NCI-H1092 (cell line): ENCODE measurements at places on chromosomes 3 and 15.
A peak's percentile ranks its signal among the peaks of the same experiment; 100 is the strongest.

DNA sequence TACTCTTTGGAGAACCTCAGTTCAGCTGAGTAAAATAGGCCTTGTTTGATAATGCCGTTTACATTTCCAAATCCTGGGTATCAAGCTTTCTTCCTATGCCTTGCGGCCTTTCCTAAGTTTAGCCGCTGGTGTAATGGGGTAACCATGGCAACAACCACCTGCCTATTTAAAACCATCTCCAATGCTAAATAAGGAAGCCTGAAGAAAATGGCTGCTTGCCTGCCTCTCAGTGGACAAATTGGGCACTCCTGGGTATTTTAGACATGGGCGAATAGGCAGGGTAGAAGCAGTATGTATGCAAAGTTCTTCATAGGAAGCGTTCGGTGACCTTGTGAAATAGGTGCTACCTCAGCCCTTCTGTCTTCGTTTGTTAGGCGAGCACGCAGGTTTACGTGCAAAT is 122.7 kb downstream of the DGKG start:
- DNase-seq = peak; percentile 24

GRCh38 chr15:58040150-58040549 is 25.4 kb downstream of the ALDH1A2 start:
- DNase-seq = no peak

GRCh38 chr3:7211740-7212139 is 350.8 kb downstream of the GRM7 start:
- DNase-seq = no peak

- DNase-seq = peak; percentile 7
Observed at GRCh38 chr3:49133226-49133951, 539 bp upstream of the LAMB2 start.

DNA sequence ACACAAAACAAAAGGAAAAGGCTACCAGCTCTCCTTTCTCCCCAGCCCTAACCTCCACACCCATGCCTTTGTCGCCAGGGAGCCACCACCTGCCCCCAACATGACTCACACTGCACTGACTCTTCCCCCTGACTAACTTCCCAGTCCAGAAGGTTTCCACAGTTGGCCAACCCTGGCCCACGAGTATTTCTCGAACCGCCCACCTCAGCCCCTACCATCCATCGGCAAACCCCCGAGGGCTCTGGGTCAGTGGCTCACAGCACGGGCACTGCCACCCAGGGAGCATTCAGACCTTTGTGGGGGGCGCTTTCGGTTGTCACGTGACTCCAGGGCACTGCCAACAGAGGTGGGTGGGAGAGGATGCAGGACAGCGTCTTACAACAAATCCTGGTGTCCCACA is 152.3 kb downstream of the LRRC28 start:
- no peak for DNase-seq

- no peak for DNase-seq
Observed at GRCh38 chr15:89406940-89407607, 72.5 kb upstream of the POLG start.

GRCh38 chr3:52859686-52860423 is 25.0 kb upstream of the MUSTN1 start:
- DNase-seq = peak; percentile 50

DNA sequence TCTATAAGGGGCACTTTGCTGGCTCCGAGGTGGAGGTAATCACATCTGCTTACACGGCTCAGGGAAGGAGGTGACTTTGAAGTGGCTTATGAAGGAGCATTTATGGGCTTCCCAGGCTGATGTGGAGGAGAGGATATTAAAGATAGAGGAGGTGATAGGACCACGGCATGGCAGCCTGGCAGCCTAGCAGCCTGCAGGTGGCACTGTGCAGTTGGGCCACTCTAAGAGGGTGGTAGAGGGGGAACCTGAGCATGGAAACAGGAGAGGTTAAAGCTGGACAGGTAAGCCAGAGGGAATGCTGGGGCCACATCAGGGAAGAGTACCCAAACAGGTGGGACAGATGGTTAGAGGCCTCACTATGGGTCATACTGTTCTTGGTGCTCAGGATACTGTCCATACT is 375.0 kb downstream of the WDR72 start:
- DNase-seq = peak; percentile 4

DNA sequence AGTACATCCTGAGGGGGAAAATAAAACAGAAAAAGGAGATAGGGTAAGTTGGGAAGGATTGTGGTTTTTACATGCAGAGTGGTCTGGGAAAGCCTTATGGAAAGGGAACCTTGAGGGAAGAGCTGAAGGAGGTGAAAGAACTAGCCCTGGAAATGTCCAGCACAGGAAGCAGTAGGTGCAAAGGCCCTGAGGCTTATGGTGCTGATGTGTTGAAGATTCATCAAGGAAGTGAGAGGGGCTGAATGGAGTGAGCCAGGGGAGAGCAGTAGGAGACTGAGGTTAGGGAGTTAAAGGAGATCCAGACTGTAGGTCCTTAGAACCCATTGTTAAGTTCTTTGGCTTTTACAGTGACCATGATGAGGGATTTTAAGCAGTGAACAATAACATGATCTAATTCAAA is 33.0 kb downstream of the ATP1B3 start:
- DNase-seq = no peak

DNA sequence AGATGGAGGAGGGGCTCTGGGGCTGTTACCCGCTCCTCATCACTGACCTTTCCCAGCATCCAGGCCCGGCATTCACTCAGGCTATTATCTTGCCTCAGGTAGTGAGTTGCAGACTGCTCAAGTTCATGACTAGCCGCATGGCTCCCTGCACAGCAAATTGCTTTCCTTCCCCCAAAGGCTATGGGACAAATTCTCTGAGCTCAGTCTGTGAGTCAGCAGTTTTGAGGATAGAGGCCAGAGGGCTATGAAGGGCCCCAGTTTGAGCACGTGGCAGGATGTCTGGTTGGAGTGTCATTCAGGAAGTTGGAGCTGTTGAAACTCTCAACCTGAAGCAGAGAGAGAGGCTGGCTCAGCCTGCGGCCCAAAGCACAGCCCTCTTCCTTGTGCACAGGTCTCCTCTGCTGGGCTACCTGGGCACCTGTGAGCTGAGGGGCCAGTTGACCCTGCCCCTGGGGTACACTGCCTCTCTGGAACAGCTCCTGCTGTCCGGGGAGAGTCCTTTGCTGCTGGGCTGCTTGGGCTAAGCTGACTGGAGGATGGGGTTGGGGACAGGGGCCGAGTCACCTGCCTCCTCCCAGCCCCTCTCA is 7.9 kb downstream of the FAH start:
- no peak for DNase-seq

DNA sequence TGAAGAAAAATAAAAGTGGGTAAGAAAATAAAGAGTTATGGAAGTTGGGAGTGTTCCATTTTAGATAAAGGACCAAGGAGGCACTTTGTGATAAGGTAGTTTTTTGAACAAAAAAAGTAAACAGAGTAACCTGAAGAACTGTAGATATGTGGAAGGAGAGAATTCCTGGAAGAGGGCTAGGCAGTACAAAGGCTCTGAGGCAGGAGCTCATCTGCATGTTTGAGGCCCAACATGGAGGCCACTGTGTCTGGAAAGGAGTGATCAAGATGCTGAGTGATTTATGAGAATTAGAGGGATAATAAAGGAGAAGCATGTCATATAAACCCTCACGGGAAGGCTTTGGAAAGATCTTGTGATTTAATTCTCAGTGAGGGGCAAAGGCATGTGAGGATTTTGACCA is 126.5 kb downstream of the DTWD1 start:
- DNase-seq = no peak

DNA sequence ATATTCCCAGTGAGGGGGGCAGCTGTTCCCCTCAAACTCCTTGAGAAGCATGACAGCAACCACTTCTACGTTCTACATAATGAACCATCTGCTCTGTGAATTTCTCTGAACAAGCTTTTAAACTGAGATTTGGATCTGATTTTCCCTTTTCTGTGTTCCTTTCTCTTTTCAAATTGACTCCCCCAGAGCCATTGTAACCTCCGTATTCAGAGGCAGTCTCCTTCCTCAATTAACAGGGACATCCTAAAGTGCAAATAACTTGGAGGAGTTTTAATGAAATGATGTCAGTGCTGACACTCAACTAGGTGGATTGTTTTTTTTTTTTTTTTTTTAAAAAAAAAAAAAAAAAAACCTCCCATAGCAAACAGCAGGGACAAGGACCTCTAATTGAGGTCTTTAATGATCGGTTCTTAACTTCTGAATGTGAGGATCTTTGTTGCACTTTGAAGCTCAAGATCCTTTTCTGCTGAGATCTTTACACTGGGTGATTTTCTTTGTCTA is 48.8 kb downstream of the ADAMTS9 start:
- no peak for DNase-seq

DNA sequence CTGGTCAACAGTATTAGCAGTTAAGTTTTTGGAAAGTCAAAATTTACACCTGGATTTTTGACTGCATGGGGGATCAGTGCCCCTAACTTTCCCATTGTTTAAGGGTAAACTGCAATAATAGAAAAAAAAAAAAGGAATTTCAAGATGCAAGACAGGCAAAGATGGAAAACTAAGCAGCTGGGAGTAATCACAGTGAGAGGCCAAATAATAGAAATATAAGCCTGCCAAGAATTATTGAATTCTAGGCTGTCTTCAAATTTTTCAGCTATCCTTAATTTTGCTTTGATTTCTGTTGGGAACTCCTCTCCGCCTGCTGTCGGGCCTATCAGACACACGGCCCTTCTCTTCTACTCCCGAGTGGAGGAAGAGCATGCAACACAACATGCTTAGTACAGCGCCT is 215.5 kb upstream of the LMCD1 start:
- no peak for DNase-seq

DNA sequence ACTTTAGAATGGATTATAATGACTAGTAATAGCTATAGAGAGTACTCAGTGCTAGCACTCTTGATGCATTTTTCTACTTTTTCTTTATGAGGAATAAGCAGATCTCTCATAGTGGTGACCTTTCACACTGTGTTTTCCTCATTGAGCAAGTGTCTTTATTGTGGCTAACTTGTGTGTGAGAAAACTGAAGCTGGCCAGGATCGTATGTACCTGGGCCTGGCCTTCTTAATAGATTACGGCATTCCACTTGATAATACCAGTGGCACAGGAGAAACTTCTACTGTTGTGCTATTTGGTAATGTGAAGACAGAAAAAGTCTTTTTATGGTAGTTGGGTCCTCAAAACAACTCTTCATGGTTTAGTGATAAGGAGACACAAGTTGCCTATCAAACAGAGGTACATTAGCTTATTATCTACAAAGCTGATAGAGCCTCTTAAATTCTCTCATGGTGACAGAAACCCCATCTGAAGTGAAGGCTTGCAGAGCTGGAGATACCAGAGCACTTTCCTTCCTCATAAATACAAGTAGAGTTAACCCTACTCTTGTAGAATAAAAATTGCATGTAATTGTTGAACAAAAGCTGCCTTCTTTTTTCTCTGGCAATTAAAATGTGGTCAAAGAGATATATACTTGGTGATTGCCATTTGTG is 64.6 kb downstream of the LYSMD4 start:
- no peak for DNase-seq

- DNase-seq = no peak
Observed at GRCh38 chr3:118098827-118099226, 935.8 kb downstream of the IGSF11 start.

DNA sequence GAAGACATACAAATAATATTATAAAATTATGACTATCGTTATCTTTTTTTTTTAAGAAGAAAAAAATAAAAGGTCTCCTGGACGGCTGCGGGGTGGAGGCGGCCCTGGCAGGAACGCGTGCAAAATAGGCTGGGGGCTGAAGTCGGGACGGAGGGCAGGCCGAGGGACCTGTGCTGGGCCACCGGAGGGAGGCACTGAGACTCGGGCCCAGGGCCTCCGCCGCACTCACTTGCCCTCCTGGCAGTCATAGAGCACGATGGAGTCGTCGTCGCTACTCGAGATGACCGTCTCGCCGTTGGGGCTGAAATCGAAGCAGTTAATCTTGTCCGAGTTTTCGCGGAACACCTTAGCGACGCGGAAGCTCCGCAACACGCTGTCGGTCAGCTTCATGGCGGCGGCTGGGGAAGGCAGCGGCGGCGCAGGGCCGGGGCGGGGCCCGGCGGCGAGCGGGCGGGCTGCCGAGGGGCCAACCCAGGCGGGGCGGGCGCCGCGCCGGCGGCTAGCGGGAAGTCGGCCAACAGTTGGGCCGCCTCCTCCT is 408 bp downstream of the WDR82 start:
- DNase-seq = no peak

DNA sequence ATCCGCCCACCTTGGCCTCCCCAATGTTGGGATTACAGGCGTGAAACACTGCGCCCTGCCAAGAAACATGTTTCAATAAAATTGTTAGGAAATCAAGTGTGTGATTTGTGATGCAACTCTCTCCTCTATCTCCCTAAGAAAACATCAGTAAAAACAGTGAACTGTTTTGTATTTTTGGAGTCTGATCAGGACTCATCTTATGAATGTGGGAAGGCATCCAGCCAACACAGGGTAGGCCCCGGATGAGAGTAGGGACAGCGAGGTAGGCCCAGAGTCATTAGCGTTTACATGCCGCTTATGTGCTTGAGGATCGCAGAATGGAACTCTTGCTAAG is 884 bp upstream of the GLYCTK start:
- DNase-seq = no peak

GRCh38 chr3:43222590-43222989 is 63.8 kb upstream of the SNRK start:
- DNase-seq = no peak

DNA sequence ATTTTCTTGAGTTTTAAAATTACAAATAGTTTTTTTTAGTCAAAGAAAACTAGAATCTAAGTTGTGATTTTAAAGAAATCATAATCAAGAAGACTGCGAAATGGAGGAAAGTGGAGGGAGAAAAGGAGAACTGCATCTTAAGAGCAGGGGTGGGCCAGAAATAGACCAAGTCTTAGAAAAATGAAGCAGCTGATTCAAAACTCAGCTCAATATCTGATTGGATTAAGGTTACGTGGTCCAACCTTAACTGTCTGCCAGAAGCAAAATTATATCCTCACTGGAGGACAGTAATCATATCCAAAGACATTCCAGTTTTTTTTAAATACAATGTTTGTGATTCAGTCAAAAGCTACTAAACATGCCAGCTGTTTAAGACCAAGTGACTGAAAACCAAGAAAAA is 41.4 kb downstream of the CHSY1 start:
- no peak for DNase-seq

- DNase-seq = no peak
Observed at GRCh38 chr15:40249477-40250303, 10.8 kb downstream of the PAK6 start.

- no peak for DNase-seq
Observed at GRCh38 chr15:47294765-47295259, 422.5 kb upstream of the SEMA6D start.

DNA sequence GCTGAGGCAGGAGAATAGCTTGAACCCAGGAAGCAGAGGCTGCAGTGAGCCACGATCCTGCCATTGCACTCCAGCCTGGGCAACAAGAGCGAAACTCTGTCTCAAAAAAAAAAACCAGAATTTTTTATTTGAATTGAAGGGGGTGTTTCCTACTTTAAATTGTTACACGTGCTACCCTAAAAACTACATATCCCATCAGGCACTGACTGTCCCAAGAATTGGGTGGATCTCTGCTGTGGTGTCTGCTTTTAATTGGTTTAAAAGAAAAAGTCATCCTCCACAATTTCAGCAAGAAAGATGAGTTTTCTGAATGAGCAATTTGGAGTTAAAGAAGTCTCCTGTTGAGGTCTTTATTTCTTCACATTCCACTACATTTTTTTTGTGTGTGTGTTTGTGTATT is 2.1 kb downstream of the PDIA3 start:
- no peak for DNase-seq

GRCh38 chr15:100875976-100876375 is 3.7 kb upstream of the ALDH1A3 start:
- DNase-seq = no peak
